Natural killer cell (primary cell): ENCODE measurements at places on chromosomes 5 and 9. TPM values are rescaled to one million over a fixed set of nuclear protein-coding genes. Genes with fewer than 3 reads are reported as not detected.

DNA sequence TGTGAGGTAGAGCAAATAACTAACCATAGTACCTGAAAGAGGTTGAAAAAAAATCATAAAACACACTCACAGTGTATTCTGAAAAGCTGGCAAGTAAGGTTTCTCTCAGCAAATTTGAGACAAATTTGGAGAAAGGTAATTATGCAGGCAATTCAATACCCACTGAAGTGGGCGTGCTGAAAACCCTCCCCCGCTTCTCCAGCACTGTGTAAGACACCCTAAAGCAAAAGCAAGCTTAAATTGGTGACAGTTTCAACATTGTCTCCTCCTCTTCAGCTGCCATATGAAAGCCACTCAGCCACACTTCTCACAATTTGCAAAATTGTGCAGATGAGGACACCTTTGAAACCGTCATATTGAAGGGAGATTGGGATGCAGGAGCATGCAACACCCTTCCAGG, 322.3 kb upstream of the CDH6 start:
- no peak for DNase-seq

- DNase-seq, result no peak
These were observed 87.8 kb upstream of the RGS7BP start for GRCh38 chr5:64418013-64418412.

- DNase-seq, result no peak
These were observed 868 bp downstream of the ARHGEF28 start for GRCh38 chr5:73626814-73627313.

DNA sequence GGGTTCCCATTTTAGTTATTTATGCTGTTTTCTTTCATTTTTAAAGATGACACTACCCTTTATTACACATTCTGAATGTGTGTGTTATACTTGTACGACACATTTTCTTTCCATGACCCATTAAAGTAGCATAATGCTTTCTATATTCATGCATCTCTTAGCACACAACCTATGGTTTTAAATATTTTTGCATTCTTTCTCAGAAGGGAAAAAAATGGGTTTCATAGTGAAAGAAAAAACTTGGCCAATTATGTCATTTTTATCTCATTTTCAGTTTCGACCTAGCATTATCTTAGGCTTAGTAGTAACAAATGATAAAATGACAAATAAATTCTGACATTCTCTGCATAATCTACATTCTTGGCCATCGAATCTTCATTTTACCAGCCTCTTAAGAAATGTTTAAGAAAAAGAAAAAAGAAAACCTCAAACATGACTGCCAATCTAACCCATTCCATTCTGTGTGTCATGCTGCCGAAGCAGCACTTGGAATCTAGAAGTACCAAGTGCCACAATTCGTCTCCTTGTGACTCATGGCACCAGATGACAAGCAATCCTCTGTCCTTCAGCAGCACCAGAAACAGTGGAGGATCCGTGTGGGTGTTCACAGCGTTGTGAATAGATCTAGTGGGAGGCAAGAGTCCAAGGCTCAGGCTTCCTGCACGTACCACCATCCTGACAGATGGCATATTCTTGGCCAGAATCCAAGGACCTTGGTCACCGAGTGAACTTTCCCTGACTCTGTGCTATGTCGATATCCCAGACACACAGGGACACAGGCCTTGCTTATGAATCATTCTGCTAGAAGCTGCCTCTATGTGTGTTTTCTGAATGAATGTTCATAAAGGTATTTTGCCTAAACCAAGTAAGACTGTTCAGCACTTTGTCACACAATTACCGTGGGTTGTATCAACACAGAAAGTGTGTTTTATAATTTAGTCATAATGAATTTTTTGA, 502.7 kb downstream of the NR2F1-AS1 start:
- no peak for DNase-seq

- DNase-seq, result no peak
These were observed 878.4 kb upstream of the EDIL3 start for GRCh38 chr5:85263125-85263524.

DNA sequence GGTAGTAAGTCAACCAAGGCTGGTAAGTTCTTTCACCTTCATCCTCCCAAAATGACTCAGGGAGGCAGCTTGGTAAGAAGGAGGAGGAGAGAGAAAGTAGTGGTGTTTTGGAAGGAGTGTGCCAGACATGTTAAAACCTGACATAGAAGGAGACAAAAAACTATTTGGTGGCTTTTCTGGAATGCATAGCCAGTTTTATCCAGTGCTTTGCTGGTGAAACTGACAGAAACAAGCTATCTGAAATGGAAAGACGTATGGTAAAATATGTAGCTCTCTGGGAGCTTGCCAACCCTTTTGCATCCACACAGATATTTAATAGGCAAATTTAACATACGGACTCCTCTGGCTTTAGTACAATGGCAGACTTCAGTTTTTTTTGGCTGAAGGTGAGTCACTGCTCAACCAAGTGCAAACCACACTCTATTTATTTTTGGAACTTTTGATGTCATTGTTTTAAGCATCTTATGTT, 45.4 kb downstream of the RAB14 start:
- DNase-seq, result peak; percentile 43

DNA sequence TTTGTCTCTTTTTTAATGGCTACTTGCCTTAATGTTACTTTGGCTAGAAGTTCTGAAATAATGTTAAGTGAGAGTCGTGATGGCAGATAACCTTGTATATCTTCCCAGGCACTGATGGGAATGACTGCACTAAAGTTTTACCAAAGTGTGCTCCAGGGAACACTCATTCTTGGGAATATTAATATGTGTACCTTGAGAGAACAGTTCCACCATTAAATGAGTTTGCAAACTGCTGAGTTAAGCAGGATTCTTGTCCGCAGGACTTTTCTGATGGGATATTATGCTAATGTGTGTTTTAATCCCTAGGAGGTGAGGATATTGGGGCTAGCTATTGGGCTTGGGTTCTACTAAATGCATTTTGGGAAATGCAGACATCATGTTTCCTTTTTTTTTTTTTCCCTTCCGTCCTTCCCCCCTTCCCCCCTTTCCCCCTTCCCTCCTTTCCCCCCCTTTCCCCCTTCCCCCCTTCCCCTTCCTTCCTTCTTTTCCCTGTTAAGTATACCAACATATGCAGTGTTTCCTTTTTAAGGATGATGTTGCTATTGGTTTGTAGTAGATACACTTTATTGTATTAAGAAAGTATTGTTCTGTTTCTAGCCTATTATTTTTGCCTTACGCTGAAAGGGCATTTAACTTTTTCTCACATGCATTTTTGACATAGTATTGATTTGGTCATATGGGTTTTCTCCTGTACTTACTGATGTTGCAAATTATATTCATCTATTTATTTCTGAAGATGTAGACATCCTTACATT, 15.5 kb downstream of the ZBTB34 start:
- no peak for DNase-seq

- DNase-seq, result no peak
These were observed 174.6 kb upstream of the DAPK1 start for GRCh38 chr9:87322840-87323635.

DNA sequence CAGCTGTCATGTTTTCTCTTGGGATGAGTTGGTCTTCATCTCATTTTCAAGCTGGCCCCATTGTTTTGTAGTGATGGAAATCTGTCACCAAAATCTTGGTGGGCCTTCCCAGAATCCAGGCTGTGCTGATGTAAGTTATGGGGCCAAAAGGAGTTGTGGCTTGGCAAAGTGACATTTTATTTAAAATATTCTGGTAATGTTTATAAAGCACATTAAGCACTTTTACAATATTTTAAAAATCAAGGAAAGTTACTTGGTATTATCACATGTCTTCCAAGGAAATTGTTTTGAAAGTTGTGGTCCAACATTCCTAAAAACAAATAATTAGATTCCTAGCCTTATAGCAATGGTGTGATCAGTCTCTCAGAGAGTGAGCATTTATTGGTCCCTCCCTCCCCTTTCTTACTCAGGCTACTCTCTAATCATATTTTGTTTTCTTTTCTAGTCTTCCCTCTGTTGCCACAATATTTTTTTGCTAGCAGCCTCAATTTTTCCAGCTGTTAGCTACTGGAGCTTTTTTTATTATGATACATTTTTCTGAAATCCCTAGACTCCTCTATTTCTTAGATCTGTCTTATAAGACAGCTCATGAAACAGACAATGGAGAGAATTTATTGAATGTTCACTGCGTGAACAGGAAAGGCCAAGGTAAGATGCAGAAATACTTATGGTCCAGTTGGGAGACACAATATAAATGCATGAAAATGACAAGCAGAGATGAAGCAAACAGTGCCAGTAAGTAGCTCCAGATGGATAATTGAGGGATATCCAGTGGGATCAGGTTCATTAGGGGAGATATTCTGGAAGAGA, 408.1 kb upstream of the ZNF608 start:
- no peak for DNase-seq

Gene IL3
- total RNA-seq, result not detected
